ENCODE measurements at places on chromosomes 1 and 21.
A peak's percentile ranks its signal among the peaks of the same experiment; 100 is the strongest.

DNA sequence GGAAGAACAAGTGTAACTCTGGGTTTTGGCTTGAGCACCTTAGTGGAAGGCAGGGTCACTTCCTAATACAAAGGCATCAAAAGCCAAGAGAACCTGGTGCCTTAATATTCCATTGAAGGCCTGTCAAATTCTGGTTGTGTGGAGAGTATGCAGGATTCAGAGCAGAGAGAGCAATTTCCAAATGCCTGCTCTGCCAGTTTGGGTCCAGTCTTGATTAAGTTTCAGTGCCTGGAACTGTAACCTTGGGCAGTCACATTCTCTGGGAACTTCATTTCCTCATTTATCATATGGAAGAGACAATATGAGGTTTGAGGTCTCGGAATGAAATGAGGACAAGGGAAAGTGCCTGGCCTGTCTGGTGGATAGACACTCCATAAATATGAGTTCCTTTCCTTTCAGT is 198.0 kb upstream of the C8B start:
- no peak for DNase-seq

DNA sequence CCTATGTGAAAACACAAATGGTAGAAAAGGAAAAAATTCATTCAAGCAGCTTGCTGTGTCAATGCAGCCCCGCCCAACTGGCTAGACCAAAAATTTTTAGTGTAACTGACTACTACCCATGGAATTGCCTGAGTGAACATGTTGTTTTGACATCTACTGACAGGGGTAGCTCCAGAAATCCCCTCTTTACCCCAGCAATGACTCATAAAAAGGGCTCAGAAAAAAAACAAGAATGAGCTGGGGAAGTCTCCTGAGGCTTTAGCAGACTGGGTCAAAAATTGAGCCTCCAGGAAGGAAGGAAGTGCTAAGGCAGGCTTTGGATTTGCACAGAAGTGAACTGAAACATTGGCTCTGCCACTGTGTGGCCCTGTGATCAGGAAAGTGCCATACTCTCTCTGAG is 24.4 kb upstream of the FGGY start:
- DNase-seq: no peak

- no peak for DNase-seq
Observed at GRCh38 chr1:228825840-228826484, 90.7 kb downstream of the RHOU start.

- no peak for DNase-seq
Observed at GRCh38 chr1:204285436-204286305, 71.9 kb upstream of the GOLT1A start.

DNA sequence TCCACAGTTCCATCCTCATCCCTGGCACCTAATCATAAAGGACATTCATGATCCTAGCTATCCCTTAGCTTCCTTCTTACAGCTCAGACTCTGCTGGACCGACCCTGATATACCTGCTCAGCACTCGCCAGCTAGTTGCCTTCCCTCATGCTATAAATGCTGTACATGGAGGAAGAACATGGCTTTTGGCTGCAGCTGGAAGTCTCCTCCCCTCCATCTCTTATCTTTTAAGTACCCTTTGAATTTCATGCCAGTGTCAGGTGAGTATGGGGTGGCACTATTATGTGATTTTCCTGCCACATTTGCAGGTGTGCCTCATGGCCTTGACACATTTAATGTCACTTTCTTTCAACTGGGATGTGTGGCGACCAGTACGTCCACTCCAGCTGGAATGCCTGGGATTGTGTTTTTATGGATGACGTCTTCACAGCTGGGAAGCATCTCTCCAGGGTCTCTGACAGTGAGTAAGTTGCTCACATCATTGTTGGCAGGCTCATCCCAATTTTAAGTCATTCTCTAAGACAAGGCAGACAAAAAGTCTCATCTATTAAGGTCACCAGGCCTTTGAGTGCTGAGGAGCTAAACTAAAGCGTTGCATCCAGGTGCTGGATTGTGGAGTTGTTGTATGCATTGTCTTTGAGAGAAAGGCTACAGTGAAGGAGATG is 43.4 kb downstream of the RUNX1 start:
- no peak for DNase-seq

DNA sequence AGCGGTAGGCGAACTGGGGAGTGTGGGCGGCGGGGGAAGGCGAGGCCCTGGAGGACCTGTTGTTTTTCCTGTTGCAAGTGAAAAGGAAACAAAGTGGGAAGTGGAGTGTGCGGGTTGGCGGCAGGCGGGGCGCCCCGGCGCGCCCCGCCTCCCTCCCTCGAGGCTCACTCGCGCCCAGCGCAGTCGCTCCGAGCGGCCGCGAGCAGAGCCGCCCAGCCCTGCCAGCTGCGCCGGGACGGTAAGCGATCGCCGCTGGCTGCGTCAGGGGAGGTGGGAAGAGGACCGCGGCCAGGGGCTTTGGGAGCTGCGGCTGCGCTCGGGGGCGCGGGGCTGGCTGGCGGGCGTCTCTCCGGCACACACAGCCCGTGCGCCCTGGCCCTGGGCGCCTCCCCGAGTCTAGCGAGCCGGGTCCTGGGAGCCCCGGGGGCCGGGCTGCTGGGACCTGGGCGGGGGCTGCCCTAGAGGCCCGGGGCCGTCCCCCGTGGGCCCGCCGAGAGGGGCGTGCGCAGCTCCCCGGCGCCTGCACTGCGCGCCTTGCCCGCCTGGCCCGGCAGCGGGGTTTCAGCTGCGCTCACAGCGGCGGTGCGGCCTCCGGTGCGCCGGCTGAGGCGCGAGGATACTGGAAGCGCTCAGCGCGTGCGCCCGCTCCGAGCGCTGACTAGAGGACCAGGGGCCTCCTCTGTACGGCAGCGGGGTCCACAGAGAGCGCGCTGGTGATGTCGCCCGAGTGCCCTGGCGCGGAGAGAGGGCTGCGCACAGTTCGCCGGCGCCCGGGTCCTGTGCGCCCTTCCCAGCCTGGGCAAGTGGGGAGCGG is at the start of gene PIK3CD:
Gene PIK3CD, plus strand, starts transcription at position 167 of the 814 bp plus-strand sequence. CDS start 58,725 bp downstream, outside the sequence.
- DNase-seq: no peak

GRCh38 chr1:157091186-157091585 is 8.4 kb downstream of the ETV3L start:
- no peak for DNase-seq

DNA sequence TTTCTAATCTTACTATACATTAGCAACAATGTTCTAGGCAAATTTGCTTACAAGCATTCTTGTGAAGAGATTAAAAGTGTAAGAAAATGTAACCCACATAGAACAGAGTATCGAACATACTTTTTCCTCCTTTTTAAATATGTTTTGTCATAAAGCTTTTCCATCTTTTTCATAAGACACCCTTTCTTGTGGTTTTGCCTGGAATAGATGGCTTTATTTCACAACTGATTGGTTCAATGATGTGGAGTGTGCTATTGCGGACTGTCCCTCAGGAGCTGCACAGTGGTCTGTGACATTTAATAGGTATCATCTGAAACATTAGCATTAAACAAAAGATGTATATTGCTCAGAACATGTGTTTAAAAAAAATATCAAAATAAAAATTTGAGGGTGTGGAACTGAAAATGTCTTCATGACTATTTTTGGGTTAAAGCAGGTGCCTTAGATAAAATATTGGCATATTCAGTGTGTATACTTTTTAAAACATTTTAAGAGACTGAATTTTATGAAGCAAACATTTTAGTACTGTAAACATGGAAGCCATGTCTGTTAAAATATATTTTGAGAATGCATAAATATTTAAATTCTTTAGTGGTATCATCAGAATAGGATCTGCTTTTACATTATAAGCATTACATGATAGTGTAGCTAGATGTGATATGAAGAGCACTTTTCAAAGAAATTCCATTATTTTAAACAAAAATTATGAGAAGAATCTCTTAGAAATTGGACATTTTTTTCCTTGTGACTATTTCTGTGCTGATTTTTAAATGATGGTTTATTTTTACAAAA is 48.3 kb upstream of the C1orf146 start:
- no peak for DNase-seq

- no peak for DNase-seq
Observed at GRCh38 chr1:63112155-63112900, 210.0 kb upstream of the FOXD3 start.

DNA sequence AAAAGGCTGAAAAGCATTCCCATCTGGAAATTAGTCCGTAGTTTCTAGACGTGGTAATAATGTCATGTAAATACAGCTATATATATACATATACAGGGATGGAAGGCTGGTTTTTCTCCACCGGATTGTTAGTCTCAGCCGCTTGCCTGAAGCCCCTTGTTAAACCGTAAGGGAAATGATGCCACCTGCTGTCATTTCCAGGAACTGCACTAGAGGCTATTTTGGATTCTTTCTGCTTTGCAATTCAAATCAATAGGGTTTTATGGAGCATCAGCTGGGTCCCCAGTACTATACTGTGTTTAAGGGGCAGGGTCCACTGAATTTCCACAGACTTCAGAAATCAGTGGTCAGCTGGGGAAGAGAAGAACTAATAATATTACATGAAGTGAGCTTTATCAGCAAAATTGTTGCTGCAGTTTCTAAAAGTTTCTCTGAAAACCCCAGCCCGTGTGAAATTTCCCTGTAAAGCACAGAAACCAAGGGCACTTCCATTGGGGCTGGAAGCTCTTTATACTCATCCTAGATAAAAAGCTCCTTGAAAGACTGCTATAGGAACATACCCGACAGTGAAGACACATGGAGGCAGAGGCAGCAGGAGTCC is 33.8 kb upstream of the MPZL1 start:
- DNase-seq: peak; percentile 72

- DNase-seq: no peak
Observed at GRCh38 chr1:37325509-37326437, 148.6 kb upstream of the ZC3H12A start.

DNA sequence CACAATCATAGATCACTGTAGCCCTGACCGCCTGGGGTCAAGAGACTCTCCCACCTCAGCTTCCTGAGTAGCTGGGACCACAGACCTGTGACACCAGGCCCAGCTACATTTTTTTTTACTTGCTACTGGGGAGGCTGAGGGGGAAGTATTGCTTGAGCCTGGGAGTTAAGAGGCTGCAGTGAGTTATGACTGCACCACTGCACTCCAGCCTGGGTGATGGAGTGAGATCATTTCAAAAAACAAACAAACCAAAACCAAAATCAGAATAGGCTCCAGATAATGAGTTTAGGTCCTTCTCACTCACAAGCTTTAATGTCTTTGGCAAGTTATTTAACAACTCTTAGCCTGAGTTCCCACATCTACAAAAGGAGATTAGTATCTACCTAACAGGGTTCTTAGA is 22.8 kb downstream of the WDR26 start:
- DNase-seq: no peak

GRCh38 chr21:37168666-37169065 is 95.6 kb downstream of the TTC3 start:
- DNase-seq: no peak

DNA sequence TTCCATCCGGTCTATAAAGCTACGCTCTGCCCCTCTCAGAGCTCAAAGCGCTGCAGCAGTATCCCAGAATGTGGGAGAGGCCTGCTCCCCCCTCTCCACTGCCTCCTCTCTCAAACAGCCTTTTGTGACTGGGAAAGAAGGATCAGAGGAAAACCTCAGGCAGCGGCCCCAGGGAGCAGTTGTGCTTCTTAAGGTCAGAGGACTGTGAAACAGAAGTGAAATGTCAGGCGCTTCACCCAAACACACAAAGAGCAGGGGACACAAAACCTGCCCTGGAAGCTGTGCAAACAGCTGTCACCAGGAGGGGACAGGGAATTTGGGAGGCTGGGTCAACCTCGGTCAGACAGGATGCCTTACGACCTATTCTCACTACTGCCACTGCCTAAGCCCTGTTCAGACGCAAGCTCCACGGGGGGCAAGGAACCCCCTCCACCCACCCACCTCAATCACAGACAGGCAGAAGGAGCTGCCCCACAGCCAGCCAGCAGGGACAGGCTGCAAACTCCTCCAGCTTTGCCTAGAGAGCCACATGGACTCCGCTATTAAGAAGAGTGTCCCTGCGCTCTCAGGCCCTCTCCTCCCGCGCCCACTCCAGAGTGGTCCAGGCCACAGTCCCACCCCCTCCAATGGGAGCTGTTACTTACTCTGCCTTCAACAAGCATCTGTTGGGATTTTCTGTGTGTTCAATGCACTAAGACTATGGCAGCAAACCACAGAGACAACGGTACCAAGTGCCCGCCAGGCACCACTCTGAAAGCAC is 14.6 kb downstream of the SSBP3 start:
- DNase-seq: no peak

- DNase-seq: no peak
Observed at GRCh38 chr1:160971618-160972056, 17.0 kb upstream of the ITLN2 start.

DNA sequence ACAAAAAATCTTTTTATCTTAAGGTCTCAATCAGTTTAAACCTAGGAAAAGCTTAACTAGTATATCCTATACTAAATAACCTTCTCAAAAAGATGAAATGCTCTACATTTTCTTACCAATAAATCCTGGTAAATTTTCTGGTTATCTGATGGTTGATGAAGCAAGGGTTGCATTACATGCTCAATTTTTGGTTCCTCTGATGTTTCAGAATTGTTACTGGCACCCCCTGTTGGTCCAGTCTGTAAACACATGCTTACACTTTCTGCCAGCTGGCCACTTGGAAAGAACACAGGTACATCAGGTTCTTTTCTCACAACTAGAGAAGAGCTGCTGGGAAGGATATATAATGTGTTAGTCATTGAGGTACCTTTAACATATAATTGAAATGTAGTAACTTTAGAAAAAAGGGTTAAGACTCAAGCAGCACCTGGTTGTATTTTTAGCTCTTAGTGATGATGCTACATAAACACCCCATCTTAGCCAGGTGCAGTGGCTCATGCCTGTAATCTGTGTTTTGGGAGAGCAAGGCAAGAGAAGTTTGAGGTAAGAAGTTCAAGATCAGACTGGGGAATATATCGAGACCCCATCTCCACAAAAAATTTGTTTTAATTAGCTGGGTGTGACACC is 30.9 kb upstream of the TAL1 start:
- no peak for DNase-seq

DNA sequence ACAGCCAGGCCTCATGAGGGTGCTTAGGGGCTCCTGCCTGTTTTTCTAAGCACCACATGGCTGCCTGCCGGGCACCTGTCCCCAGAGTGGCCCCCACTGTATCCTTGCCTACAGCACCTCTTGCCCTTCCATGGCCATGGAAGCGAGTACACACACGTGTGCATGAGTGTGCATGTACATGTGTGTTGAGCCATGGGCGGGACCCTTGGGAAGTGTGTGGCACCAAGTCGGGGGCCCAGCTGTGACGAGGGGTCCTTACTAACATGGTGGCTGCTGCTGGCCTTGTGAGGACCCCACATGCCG is 25.8 kb downstream of the KRTAP10-1 start:
- DNase-seq: no peak

DNA sequence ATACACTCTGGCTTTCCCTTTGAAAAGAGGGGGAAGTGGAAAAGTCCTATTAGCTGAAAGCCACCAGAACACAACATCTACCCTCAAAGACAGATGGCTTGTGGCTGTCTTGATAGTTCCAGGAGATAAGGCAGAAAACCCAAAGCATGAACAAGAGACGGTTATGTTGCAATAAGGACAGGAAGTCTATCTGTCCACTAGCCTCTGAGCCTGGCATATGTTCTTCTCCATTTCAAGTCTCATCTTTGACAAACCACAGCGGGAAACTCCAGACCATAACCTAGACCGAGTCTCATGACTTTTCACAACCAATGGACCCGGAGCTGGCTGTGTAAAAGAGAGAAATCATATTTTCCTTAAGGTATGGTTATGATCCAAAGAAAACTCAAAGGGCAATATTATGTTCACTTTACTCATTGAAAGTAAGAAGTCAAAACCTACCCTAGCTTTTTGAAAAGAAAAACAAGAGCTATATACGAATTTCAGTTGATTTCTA is 33.8 kb downstream of the DUSP10 start:
- no peak for DNase-seq

- DNase-seq: no peak
Observed at GRCh38 chr21:35039595-35040289, 9.4 kb downstream of the RUNX1 start.
